ENCODE measurements at places on chromosomes 2 and 18.

- DNase-seq: no peak
Measured at GRCh38 chr2:237858294-237859081, 935 bp upstream of the RAMP1 start.

- peak; percentile 25 for DNase-seq
Measured at GRCh38 chr2:69741229-69741574, 732 bp upstream of the ANXA4 start.

GRCh38 chr18:35512761-35513160, 15.0 kb upstream of the INO80C start:
- DNase-seq: no peak

DNA sequence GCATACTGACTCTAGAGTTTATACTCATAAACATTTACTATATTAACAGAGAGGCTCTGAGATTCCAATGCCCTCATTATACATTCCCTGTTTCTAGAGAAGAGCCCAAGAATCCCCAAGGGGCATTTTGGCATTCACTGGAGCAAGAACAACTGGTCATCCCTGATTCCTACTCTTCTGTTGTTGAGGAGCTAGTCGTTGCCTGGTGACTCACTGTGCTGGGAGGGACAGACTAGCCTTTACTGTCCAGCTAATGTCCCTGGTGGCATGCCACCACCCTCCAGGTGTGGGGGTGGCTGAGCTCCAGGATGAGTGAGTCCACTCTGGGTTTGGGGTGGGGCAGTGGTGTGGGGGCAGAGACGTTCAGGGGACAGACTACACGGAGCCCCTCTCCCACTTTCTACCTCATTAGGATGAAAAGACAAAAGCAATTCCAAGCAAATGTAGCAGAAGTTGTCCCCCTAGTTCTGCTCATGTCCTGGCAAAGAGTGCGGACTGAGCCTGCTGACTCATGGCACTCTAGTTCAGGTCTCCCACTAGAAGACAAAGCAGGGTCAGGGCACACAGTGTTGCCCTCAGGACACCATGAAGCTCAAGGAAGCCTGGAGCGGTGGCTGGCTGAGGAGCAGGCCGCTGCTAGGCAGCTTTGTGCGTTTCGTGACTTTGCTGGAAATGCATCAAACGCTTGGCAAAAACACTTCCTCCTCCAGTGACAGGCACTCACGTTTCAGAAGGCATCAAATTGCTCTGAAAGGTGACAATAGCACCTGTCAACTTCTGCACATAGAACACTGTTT, 49.4 kb downstream of the RHOB start:
- DNase-seq: no peak

DNA sequence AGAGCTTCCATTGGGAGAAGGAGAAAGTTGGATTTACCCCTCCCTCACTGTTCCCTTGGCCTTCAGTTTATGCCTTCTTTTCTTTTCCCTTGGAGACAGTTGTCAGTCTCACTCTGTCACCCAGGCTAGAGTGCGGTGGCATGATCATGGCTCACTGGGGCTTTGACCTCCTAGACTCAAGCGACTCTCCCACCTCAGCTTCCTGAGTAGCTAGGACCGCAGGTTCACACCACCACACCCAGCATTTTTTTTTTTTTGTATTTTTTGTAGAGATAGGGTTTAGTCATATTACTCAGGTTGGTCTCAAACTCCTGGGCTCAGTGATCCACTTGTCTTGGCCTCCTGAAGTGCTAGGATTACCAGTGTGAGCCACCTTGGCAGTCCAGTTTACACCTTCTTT, 49.9 kb downstream of the SLC9A4 start:
- no peak for DNase-seq

- DNase-seq: no peak
Measured at GRCh38 chr18:63162271-63163014, 157.1 kb downstream of the BCL2 start.

DNA sequence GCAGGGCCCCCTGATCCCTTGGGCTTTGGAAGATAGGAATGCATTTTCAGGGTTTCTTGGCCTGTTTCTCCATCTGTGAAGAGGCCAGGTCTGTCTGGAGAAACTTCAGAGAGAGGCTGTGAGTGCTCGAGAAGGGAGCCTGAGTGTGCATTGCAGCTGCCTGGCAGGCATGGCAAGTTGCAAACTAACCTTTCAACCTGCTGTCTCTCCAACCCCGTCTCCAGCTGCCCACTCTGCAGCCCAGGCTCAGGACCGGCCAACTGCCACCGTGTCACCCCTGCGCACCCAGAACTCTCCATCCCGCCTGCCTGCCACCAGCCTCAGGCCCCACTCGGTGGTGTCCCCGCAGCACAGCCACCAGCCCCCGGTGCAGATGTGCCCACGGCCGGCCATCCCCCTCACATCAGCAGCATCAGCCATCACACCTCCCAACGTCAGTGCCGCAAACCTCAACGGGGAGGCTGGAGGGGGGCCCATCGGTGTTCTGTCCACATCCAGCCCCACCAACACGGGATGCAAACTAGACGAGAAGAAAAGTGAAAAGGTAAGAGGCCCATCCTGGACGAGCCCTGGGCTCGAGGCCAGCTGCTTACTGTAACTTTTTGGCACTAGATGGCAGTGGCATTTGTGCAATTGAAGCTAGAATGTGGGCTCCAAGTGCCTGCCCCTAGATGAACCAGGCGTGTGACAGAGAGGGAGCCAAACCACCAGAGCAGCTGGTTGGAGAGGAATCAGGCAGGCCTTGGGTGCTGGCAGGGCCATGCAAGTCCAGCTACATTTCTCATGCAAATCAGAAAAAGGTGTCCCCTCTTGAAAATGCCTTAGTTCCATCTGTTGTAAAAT, 164.6 kb downstream of the SEPTIN10 start:
- no peak for DNase-seq

GRCh38 chr2:66322506-66323260, 112.2 kb upstream of the MEIS1 start:
- DNase-seq: no peak

DNA sequence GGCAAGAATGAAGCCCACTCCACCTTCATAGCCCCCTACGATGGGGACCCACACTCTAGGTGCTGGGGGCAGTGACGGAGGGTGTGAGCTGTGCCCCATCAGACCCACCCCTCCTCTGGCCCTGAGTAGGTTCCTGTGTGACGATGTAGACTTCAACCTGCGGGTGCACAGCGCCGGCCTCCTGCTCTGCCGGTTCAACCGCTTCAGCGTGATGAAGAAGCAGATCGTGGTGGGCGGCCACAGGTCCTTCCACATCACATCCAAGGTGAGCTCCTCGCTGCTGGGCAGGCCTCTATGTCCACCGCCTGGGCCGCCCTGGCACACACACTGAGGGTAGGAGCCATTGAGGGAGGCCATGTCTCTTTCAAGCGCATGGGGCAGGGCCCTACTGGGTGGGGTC, 34.9 kb downstream of the NTSR2 start:
- no peak for DNase-seq

- no peak for DNase-seq
Measured at GRCh38 chr18:35610089-35610488, 28.5 kb downstream of the GALNT1 start.

All from stimulated activated CD4-positive, alpha-beta T cell treated with anti-CD3 and anti-CD28 coated beads, Interleukin-2, amount 100 ng/mL, for 48 hours (primary cell).